Cardiac septum (tissue), 1 donor: ENCODE measurements at places on chromosomes 12 and 14. TPM values are rescaled to one million over a fixed set of nuclear protein-coding genes. Genes with fewer than 3 reads are reported as not detected.

DNA sequence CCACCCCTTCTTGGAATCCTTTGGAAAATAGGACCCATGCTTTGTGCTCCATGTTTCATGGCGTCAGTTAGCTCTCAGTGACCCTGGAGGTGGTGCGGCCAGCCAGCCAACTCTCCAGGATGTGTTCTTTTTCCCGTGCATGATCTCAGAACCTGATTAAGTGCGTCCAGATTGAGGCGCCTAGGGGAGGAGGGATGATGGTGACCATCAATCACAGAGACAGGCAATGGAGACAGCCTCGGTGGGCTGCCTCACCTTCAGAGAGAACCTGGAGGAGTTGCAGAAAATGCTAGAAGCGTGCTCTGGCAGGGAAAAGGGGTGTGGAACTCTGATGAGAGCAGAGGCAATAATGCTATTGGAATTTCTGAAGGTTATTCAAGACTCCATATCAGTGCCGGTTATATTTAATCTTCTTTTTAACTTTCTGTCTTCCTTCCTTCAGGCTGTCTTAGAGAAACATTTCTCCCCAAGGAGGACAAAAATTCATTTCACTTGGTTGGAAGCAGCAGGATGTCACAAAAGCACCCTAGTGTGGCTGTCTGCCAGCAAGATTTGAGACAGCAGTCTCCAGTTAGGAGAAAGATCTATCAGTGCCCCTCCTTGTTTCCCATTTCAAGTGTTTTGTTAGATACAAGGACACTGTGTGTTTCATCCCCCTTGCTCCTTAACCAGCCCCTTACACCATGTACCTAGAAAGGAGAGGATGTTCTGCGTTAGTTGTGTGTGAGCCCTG, 53.3 kb upstream of the IGF1 start:
- no peak for DNase-seq

DNA sequence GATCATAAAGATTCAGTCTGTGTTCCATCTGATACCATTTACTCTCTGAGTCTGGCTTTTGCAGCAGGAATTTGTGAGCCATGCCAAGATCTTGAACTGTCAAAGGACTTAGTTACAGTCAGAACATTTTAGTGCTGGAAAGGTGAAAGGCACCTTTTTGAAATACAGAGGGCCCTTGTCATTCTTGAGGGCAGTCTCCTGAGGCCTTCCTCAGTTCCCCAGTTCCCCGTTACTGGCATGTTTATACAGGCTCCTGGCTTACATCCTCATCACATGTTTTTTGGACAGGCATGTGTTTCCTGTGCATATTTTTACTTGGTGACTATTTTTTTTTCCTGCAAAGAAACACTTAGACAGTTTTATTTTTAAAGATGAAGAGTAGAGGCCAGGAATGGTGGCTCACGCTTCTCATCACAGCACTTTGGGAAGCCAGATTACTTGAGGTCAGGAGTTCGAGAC, 21.0 kb downstream of the CFAP54 start:
- no peak for DNase-seq

DNA sequence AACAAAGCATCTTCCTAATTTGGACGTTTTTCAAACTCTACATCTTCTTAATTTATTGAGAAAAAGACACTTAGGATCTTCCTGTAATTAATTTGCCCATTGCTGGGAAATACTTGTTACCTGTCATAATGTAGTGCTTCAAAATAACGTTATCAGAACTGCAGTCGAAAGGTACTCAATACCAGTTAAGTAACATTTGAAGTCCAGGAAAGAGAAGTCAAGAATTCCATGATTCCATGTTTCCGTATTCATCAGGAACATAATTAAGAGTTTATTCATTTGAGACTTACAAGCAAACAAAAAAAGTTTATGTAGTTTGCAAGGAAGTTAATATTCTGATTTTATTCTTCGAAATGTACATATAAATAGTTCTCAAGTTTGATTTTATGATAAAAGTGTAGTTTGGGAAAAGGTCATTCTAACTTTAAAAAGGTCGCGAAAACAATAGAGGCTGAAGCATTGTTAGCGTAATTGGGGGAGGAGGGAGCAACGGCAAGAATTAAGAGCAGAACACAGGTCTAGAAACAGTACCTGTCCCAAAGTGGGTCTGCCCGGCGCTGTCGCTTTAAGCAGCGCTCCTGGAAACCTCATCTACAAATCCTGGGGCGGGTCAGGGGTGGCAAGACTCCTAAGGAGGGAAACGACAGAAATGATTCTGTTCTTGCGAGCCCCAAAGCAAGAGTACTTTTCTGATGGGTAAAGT, 1.2 kb upstream of the KCNMB4 start:
- no peak for DNase-seq

DNA sequence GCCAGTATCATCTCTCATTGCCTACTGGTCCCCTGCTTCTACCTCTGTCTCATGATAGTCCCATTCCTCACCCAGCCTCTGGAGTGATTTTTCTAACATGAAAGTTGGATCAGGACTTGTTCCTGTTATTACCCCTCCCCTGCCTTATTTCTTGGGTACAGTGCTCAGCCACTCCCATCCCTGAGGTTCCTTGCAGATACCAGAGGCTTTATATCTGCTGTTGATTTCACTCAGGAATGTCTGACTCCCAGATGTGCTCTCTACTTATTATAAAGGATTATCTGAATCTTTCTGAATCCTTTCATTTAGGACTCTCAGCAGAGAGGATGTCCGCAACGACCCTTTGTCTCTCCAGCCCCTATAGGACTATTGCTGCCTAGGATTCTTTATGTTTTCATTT, 111.2 kb downstream of the LRRK2 start:
- DNase-seq: no peak

TAMALIN gene
- total RNA-seq: 27.5 TPM

NDUFA12 gene
- 228 TPM for total RNA-seq
